ENCODE measurements at places on chromosomes 3 and 15.
A peak's percentile ranks its signal among the peaks of the same experiment; 100 is the strongest.

- no peak for DNase-seq
Measured at GRCh38 chr3:11914041-11914440, 67.4 kb upstream of the TAMM41 start.

DNA sequence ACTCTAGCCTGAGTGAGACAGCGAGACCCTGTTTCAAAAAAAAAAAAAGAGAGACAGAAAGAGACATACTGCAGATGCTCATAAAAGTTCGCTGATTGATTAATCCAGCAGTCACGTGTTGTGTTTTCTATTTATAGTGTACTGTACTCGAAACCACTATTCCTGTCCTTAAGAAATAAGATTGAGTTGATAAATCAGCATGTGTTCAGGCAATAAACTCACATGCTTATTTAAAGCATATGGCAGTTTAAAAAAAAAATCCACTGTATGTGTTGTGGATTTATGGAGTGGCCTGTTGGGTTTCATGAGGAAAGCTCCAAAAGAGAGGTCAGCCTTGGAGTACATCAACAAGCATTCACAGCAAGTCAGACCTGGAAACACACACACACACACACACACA, 17.7 kb downstream of the RPL22L1 start:
- DNase-seq: no peak

- no peak for DNase-seq
Measured at GRCh38 chr15:66650433-66650832, 51.6 kb upstream of the SMAD6 start.

DNA sequence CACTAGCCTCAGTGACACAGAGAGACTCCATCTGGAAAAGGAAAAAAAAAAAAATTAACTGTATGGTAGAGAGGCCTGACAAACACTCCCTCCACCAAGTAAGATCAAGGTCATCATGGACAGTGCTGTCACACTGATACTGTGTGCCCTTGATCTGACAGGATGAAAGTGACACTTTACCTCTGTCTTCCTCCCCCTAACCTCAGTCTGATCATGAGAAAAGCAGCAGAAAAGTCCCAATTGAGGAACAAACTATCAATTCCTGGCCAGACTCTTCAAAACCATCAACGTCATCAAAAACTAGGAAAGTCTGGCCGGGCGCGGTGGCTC, 26.7 kb downstream of the PGPEP1L start:
- no peak for DNase-seq

DNA sequence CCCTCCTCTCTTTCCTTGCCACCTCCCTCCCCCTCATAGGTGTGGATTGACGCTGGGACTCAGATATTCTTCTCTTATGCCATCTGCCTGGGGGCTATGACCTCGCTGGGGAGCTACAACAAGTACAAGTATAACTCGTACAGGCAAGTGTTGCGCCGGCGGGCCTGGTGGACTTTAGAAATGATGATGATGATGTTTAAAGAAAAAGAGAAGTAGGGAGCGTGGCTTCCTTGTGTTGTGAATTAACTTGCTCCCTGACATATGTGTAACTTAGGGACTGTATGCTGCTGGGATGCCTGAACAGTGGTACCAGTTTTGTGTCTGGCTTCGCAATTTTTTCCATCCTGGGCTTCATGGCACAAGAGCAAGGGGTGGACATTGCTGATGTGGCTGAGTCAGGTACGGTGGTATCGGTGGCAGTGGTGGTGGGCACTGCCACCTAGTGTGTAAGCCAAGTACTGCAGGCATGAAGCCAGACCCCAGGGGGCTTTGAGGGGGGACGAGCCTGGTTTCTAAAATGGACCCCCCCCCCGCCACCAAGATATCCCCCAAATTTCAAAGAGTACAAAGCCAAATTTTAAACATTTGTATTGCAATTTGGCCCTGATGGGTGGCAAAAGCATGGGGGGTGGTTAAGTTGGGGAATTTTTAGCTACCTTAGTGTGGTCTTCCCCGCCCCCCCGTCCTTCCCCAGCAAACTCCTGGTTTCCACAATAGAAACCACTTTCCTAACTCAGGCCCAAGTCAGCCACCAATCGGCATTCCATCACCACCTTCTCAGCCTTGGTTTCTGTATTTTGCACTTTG, 65.6 kb downstream of the SLC6A6 start:
- DNase-seq: peak; percentile 38

DNA sequence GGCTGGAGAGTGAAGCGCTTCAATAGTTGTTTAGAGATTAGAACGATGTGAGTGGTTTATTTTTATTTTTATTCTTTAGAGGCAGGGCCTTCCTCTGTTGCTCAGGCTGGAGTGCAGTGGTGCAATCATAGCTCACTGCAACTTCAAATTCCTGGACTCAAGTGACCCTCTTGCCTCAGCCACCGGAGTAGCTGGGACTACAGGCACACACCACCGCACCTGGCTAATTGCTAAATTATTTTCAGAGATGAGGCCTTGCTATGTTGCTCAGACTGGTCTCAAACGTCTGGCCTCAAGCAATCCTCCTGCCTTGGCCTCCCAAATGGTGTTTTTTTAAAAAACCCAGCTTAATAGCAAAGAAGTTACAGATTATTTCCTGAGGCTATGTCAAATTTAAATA, 29.0 kb downstream of the PPARG start:
- no peak for DNase-seq

- DNase-seq: no peak
Measured at GRCh38 chr3:152505926-152506325, 237.2 kb downstream of the MBNL1 start.

- no peak for DNase-seq
Measured at GRCh38 chr3:169886671-169887070, 16.9 kb upstream of the LRRC31 start.

DNA sequence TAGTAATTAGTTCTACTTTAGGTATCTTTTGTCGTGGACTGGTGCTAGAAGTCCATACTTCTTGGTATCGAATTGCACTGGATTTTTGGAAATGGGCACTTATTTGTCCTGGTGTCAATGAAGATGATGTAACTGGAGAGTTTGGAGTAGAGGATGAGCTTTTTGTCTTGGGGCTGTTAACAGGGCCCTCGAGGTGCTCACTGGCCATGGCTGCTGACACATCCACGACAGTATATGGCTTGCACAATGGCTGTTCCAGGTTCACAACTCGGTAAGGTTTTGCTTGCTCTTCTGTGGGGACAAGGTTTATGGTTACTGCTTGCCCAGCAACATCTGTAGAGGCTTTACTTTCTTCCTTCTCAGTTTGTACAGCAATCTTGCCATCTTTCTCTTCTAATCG, 109.4 kb upstream of the TSPAN3 start:
- no peak for DNase-seq

DNA sequence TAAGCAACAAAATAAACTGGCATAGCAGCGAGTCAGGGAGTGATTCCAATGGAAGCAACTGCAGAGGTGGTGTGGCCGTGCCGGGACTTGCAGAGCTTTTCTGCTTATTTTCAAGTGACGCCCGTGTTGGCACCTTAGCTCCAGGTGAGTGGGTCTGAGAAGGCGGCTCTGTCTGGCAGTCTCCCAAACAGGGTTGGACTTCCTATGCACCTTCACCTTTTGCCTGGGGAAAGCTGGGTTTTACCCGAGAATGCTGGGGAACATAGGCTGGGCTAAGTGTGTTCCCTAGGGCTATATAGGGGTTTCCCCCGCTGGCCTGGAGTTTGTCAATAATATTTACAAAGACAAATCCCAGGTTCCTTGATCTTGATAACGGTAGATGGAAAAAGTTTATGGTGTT, 179.9 kb upstream of the TBL1XR1 start:
- peak; percentile 90 for DNase-seq

DNA sequence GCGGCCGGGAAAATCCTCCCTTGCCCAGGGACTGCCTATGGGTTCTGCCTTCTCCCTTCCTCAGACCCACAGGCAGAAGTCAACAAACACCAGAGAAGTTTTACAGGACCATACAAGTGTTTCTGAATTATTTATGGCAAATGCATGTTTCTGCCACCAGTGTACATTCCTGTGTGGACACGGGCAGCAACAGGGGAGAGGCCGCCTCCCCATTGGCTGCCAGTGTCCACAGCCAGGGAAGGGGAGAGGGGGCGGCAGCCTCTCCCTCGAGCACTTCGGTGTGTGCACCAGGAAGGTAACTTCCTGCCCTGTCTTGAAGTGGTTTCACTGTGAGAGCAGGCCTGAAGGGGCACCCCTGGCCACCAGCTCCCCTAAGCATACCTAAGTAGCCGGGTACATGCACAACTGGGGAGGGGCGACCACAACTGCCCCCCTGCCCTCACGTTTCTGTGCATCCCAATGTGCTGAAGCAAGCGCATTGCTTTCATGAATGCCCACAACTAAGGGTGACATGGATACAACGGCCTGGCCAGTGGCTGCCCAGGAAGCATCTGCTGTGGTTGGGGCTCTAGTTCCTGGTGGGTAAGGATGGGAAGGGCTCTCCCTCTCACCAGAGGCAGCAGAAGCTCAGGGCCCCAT, 14.8 kb upstream of the SHISA5 start:
- DNase-seq: no peak

DNA sequence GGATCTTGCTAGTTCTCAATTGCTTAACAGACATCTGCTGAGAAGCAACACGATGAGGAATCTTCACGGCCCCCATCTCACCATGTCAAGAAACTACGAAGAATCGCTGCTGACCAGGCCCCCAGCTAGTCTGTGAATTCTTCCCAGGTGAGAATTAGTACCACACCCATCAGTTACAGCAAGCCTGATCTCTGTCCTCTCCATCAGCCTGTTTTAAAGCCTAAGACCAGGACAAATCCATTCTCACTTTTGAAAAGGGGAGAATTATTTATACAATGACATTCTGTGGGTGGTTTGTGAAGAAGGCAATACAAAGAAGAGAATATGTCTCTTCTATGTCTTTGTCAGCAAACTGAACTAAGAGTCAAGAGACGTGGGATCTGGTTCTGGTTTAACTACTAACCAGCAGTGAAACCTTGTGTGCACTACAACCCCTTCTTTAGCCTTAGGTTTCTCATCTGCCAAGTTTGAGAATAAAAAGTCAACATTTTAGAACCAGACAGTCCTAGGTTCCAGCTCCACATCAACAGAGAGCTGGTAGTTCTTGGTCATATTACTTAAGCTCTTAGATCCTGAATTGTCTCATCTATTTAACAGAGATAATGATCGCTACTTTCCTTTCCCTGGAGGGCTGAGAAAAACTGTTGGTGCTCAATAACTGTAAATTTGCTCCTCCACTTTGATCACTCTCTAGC, 160.4 kb upstream of the RORA start:
- DNase-seq: no peak

GRCh38 chr3:186154641-186155040, 45.8 kb upstream of the ETV5 start:
- DNase-seq: no peak

GRCh38 chr3:50610992-50611463, 546 bp downstream of the CISH start:
- no peak for DNase-seq

DNA sequence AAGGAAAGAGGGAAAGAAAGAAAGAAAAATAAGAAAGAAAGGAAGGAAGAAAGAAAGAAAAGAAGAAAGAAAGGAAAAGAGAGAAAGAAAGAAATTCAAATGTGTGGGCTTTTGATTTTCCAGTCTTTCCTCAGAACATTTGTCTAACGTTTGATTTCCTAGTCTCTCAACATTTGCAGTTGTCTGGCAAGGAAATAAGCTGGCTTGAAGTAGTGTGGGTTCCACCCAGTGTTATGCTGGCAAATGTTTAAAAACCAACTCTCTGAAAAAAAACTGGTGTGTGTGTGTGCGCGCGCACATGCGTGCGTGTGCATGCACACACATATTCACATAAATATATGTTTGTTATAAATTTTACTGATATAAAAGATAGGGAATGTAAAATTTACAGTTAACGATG, 54.6 kb upstream of the C3orf49 start:
- no peak for DNase-seq

GRCh38 chr3:69439643-69440270, 53.9 kb upstream of the FRMD4B start:
- DNase-seq: peak; percentile 35

GRCh38 chr15:98635848-98636247, 12.5 kb upstream of the IGF1R start:
- DNase-seq: no peak

DNA sequence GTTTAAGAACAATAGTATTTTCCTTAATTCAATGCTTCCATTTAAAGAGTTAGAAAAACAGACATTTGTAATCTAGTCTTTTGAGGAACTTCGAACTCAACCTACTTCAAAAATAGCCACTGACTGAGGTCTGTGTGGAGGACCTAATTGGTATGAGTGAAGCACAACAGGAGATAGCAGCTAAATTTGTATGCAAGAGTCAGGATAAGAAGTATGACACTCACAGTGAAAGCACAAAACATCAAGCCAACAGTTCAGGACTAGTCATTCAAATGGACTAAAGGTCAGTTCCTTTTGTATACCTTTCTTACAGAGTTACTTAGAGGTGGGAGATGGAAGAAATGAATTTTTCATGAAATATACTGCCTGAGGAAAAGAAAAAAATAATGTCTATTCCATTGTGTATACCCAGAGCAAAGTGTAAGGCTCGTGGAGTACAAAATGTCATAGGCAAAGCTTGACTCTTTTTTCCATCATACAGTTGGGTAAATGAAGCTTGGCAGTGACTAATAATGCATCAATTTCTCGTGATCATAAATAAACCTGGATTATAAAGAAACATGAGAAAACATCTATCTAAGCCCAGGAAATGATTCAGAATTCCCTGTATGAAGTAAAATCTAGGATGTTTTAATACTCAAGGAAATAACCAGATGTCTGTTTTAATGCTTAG, 1005.2 kb upstream of the CADM2 start:
- peak; percentile 75 for DNase-seq

DNA sequence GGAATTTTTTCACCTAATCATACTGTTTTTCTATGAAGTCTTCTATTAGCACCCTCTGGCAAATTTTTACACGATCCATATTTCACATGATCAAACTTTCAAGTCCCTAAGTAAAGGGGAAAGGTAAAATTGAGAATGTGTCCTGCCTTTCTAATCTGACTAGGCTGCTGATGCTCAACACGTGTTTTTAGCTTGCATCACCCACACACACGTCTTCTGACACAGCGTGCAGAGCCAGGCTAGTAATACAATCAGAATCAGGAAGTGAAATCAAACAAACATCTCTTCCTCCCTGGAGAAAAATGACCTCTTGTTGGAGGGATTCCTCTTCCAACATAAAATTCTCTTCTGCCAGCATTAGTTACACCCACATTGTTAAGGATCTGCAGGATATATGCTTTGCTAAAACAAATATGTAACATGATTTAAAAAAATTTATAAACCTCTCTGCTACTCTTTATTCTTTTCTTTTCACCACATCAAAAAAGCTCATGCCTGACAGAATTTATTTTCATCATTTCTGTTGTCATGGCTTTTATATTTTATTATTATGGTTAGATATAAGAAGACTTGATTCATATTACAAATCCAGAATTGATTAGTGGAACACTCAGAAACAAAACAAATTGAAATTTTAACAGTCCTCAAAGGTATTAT, 122.4 kb downstream of the RAP2B start:
- DNase-seq: peak; percentile 94

- peak; percentile 33 for DNase-seq
Measured at GRCh38 chr3:146092230-146092629, 68.8 kb downstream of the PLOD2 start.

- DNase-seq: peak; percentile 30
Measured at GRCh38 chr15:28098766-28099554, at the start of gene OCA2. TSS of gene OCA2 (minus strand) at chr15:28099315. CDS start at chr15:28081874, 17,441 bp downstream.

GRCh38 chr3:127275287-127275781, 12.5 kb downstream of the PRR20G start:
- DNase-seq: peak; percentile 89
